ENCODE measurements at places on chromosomes 12 and 14.
A peak's percentile ranks its signal among the peaks of the same experiment; 100 is the strongest.

DNA sequence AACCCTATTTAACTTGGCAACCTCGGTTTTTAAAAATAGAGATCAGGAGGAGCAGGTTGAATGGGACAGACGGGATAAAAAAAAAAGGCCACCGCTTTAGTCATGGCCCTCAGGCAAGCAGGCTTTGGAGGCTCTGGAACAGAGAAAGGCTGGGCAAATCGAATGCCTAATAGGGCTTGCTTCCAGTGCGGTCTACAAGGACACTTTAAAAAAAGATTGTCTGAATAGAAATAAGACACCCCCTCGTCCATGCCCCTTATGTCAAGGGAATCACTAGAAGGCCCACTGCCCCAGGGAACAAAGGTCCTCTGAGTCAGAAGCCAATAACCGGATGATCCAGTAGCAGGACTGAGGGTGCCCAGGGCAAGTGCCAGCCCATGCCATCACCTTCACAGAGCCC is 265.8 kb downstream of the CPNE8 start:
- no peak for DNase-seq

DNA sequence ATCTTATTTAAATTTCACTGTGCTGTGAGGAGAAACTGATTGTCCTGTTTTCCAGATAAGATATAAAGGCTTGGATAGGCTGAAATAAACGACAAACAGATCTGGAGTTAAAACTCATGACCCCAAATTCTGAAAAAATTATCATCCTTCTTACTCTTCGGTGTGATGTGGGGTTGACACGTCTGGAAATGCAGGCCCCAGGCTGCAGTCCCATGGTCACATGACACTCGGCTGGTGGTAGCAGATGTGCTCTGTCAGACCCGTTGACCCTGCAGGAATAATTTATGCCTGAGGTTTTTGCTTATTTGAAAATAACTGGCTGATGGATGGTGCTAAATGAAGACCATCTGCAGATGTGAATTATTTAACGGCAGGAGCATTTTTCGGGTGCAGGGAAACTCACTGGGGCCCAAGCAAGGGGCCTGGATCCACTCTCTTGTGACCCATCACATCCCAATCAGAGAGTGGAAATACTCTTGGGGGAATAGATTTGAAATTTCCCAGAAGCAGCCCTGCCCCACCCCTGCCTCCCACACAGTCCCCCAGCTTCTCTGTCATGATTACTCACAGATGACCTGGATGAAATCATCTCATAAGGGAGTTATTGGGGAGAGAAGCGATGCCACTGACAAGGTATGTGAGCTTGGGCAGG is 47.7 kb upstream of the CMKLR1 start:
- DNase-seq = no peak

DNA sequence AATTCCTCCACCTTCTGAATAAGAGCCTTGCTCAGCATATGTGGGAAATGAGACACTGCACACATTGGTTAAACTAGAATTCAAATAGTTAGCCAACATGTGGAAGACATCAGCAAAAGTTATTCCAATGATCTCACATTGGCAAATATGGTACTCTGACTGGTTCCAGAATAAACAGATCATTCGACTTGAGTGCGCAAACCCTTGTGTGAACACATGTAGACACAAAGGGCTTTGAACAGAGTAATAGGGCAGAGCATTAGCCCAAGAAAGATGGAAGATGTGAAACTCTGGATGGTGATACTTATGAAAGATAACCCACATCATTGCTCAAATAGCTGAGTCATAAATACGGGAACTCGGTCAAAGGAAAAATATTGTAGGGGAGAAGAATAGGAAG is 1133.4 kb upstream of the SEL1L start:
- DNase-seq = no peak

- DNase-seq = no peak
Measured at GRCh38 chr12:117977373-117977772, 8.6 kb upstream of the KSR2 start.

DNA sequence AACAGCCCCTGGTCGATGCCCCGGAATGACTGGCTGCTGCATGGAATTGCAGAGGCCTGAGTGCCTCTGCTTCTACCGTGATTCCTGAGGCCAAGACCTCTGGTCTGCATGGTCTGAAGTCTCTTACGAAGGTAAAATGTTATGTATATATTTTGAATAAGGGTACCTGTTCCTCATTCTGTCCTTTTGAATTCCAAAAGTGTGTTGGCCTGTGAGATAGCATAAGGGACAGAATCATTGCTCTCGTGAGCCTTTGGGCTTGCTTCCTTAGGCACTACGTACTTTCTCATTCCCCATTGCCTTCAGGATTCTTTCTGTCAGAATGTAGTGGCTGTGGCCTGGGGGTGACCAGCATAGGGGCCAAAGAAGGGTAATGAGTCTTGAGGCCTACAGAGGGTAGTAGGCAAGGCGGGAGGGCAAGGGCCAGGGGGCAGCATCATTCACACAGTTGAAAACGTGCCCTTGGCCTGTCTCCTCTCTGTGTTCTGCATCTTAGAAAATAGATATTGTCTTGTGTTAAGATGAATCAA is 19.5 kb downstream of the TRAF3 start:
- DNase-seq = no peak

GRCh38 chr12:84698576-84699333 is 213.8 kb downstream of the SLC6A15 start:
- DNase-seq = no peak

GRCh38 chr12:132163911-132164288 is 19.6 kb downstream of the NOC4L start:
- DNase-seq = peak; percentile 24

- no peak for DNase-seq
Measured at GRCh38 chr12:58877243-58877743, 43.0 kb downstream of the LRIG3 start.

DNA sequence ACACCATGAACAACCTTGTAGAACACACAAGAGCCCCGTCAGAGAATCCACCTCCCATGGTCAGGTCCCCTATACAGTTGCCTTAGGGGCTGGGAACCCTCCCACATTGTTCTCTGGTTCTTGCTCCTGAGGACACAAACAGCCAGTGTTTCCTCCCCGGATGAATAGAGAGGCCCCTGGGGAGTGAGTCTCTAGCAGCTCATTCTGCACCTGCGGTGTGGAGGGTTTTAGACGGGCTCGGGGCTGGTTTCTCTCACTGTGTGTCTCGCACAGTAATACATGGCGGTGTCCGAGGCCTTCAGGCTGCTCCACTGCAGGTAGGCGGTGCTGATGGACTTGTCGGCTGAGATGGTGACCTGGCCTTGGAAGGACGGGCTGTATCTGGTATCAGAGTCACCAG is 1052.1 kb downstream of the TMEM121 start:
- DNase-seq = no peak

DNA sequence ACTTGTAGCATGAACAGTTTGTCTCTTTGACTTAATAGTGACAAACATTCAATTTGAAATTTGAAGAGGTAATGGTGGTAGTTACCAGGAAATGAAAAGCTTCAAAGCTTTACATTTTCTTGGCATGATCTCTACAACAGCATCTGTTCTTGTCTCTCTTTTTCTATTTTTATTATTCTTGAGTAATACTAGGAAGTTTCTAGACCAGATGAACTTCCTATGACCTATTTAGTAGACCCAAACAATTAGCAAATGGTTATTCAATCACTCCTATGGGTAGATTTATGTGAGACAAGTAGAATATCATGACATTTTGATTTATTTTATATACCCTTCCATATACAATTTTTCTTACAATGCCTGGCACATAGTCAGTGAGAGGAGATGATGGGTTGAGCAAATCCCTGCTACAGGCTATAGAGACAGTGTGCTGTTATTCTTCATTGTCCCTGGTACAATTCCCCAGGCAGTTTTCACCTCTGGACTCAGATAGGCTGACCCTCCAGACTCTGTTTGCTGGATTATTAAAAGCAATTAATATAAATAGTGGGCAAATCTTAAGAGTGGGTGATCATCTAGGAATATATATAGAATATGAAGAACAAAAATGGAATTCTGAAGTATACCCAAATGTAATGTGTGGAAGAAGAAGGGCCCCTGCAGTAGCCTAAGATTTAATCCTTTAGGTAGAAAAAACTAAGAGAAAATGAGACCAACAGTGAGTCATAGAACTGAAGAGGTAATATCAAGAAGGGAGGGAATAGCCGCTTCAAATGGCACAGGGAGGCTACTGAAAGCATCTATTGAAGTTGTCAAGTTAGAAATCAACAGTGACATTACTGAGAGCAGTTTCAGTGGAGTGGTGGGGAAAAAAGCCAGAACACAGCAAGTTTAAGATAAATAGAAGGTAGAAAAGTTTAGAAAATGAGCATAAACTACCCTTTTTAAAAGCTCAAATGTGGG is 512.0 kb downstream of the FOXG1 start:
- DNase-seq = no peak

- DNase-seq = no peak
Measured at GRCh38 chr12:75666939-75667334, 155.5 kb upstream of the KRR1 start.

GRCh38 chr12:125160281-125160955 is 95.2 kb downstream of the AACS start:
- DNase-seq = no peak

- DNase-seq = no peak
Measured at GRCh38 chr14:29216268-29217232, 450.0 kb downstream of the FOXG1 start.

- DNase-seq = no peak
Measured at GRCh38 chr12:103875666-103876065, 34.6 kb upstream of the NT5DC3 start.

- peak; percentile 77 for DNase-seq
Measured at GRCh38 chr12:47022296-47022695, 57.1 kb upstream of the PCED1B start.

- no peak for DNase-seq
Measured at GRCh38 chr14:59895721-59896120, 24.2 kb upstream of the LRRC9 start.

DNA sequence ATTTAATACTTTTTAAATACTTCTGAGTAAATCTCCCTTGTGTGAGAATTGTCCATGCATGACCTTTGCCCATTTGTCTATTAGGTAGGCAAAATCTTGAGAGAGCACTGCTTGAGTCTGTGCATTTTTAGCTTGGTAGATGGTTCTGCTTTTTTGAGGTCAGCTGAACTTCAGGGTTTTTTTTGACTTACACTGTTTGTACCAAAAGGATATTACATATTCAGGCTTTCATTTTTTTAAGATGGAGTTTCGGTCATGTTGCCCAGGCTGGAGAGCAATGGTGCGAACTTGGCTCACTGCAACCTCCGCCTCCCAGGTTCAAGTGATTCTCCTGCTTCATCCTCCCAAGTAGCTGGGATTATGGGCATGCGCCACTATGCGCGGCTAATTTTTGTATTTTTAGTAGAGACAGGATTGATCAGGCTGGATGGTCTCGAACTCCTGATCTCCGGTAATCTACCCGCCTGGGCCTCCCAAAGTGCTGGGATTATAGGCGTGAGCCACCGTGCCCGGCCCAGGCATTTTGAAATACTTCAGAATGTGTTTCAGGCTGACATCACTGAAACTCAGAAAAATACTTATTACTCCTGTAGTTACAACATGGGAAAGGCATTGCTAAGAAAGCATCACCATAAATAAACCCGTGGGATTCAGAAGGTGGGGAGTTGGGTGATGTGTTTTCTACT is 11.1 kb downstream of the RASSF3 start:
- no peak for DNase-seq

GRCh38 chr12:109783965-109784244 is 49.3 kb downstream of the TRPV4 start:
- DNase-seq = no peak

GRCh38 chr14:72782817-72783216 is 111.1 kb downstream of the DPF3 start:
- DNase-seq = no peak

DNA sequence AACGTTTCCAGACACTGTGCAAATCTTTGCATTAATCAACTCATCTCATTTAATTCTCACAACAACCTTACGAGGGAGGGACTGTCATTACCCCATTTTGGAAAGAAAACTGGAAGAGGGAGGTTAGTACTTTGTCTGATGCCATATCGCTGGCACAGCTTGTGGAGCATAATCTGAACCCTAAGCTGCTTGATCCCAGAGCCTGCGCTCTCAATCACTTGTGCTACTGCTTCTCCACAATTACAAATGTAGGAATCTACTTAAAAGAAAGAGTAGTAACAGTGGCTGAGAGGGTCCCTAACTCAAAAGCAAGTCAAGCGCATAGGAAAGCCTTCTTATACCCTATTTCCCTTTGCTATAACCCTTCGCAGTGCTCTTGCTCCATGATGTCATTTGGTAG is 3.2 kb downstream of the EFS start:
- DNase-seq = no peak

DNA sequence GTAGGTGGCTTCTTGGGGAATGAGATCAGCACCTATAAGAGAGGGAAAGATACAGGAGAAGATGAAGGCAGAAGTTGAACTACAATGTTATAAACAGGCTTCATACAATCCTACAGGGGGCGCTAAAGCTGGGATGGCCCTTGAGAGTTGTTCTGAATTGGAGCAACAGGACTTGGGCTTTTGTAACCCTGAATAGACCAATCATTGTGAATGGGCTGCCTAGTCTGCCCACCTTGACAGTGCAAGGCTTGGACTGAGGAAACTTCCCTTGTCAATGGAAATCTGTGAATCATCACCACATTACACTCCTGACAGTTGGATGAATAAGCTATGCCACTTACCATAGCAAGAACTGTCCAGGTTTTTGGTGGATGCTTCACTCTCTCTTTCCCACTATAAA is 306.1 kb downstream of the KCNC2 start:
- no peak for DNase-seq

DNA sequence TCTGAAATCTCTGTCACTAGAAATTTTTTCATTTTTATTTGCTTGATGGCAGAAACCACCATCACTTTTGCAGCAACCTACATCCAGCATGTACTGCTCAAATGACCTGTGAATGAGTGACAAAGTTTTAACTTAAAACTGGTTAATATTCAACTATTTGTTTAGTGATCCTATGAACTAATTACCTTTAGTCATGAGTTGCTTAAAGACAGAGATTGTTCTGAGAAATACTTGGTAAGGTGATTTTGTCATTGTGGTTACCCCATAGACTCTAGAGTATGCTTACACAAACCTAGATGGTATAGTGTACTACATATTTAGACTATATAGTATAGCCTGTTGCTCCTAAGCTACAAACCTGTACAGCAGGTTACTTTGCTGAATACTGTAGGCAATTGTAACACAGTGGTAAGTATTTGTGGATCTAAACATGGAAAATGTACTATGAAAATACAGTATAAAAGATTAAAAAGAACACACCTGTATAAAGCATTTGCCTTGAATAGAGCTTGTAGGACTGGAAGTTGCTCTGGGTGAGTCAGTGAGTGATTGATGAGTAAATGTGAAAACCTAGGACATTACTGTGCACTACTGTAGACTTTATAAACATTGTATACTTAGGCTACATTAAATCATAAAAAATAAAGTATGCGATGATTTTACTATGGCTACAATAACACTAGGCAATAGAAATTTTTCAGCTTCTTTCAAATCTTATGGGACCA is 256.6 kb upstream of the PPFIA2 start:
- no peak for DNase-seq

- DNase-seq = no peak
Measured at GRCh38 chr14:31228533-31228932, 20.9 kb upstream of the HECTD1 start.

- peak; percentile 23 for DNase-seq
Measured at GRCh38 chr14:51776102-51776894, 84.1 kb upstream of the GNG2 start.

GRCh38 chr12:52183544-52183910 is 8.3 kb downstream of the KRT80 start:
- no peak for DNase-seq
